ENCODE measurements at places on chromosomes 5 and 9.
A peak's percentile ranks its signal among the peaks of the same experiment; 100 is the strongest.

DNA sequence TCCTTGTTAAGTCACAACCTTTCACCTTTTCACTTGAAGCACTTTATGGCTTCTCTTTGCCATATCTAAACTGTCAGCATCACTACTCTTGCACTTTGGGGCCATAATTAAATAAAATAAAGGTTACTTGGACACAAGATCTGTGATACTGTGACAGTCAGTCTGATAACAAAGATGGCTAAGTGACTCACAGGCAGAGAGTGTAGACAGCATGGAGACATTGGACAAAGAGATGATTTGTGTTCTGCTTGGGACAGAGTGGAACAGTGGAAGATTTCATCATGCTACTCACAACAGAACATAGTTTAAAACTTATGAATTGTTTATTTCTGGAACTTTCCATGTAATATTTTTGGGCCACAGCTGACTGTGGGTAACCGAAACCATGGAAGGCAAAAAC is 81.7 kb upstream of the SMC5 start:
- no peak for DNase-seq

GRCh38 chr5:107324809-107325208 is 345.9 kb downstream of the EFNA5 start:
- DNase-seq = no peak

DNA sequence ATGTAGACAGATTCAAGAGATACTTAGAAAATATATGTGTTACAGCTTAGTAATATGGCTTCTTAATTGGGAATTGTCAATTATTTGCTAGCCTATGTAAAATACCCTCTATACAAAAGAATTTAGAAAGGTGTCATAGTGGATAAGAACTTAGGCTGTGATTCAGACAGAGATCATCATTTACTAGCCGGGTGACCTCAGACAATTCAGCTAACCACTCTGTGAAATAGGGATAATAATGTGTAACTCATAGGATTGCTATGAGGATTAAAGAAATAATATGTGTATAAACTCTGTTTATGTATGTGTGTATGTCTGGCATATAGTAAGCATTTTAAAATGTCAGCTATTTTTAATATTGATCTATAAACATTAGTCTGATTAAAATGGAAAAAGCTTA is 5.9 kb upstream of the LARS1 start:
- DNase-seq = no peak

DNA sequence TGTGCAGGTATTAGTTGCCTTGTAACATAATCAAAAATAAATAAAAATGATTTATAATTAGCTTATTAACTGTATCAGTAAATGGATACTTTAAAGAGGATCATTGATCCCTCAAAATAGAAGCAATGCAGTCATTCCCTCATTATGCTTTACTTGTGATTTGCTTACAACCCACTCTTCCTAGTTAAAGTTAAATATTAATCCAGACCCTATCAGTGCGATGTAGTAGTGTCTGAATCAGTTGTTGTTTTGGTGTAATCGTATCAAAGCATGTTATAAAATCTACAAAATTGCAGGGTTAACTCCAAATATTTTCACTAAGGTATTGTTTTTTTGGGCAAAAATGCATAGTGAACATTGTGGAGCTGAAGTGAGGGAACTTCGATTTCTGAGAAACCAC is 17.6 kb downstream of the TENT4A start:
- DNase-seq = no peak

- DNase-seq = peak; percentile 79
Measured at GRCh38 chr5:76818844-76819831, at the start of gene F2RL1. F2RL1 (plus strand) TSS chr5:76819030; CDS start chr5:76819183, 153 bp downstream.

DNA sequence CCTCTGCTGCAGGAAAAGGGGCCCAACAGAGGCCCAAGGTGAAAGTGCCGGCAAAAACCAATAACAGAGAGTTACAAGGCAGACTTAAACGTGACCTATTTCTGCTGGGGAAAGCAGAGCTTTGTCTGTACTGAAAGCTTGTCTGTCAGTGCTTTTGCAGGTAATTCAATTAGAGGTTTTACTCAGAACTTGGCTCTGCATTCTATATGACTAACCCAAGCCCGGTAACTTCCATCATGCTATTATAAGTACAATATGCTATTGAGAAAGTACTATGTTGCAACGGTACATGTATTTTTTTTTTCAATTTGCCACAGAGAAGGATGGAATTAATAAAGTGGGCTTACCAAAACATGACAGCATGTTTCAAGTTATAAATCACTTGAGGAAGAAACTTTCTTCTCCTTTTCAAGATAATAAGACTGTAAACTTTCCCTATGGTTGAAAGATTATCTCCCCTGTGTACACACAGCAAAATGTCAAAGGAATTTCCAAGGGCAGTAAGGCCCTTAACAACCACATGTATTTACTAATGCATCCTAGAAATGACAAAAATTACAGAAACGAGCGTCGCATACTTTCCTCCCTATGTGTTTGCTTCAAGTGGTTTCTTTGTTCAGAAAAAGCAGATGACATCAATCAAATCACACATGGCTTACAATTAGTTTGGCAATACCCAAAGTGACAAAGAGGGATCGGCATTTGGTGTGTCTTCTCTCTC is 282.4 kb downstream of the EFNA5 start:
- peak; percentile 80 for DNase-seq

- no peak for DNase-seq
Measured at GRCh38 chr5:76542887-76543690, 80.1 kb downstream of the F2RL2 start.

DNA sequence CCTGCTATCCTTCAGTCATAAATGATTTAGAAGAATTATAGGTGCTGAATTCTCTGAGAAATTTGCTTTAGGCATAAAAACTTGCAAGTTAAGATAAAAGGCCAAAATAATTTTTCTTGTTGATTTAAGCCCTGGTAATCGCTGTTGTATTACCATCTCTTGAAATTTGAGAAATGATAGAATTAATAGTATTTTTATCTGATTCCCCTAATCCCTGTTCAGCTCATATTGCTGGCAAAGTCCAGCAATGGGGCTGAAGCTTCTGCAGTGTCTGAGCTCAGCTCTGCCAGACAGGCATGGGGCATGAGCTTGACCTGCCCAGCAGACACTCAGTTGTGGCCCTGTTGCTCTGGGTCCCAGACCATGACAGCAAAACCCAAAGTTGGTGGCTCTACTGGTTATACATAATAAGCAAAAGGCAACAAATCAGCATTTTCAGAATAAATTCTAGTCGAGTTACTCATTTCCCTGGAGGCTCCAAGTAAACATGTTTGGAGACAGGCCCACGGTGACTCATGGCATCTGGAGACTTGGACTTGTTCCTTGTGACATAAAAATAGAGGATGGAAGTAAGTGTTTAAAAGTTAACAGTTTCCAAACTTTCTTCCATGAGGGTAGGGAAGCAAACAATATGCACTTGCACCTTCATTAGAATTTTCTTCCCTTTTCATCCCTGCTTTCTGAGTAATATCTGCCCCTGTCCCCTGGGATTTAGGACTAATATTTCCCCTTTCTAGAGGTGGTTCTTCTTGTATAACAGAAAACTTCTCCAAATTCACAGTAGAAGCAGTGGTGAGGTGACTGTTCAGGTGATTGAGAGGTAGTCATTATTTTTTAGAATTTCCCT is 60.2 kb upstream of the SLC2A8 start:
- peak; percentile 53 for DNase-seq

- no peak for DNase-seq
Measured at GRCh38 chr9:134548185-134548584, 93.4 kb upstream of the COL5A1 start.

GRCh38 chr9:105503881-105504280 is 54.0 kb upstream of the FKTN start:
- no peak for DNase-seq

- no peak for DNase-seq
Measured at GRCh38 chr5:153797484-153797883, 241.2 kb downstream of the FAM114A2 start.

- DNase-seq = no peak
Measured at GRCh38 chr5:81779125-81779915, 28.4 kb upstream of the SSBP2 start.

GRCh38 chr5:119289438-119290044 is 66.3 kb upstream of the TNFAIP8 start:
- DNase-seq = peak; percentile 12

DNA sequence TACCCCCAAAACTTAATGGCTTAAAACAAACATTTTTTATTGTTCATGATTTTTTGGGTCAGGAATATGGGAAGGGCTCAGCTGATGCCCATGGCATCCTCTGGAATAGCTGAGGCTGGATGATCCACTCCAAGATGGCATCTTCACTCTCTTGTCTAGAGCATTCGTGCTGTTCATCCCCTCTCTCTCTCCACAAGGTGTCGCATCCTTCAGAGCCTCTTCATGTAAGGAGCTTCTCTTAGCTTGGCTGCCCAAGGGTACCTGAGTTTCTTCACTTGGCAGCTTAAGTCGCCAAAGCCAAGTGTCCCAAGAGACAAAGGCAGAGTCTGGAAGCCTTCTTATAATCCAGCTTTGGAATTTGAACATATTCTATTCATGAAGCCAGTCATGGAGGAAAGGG is 294.7 kb downstream of the CHSY3 start:
- no peak for DNase-seq

- peak; percentile 88 for DNase-seq
Measured at GRCh38 chr9:121286973-121287741, 19.2 kb downstream of the GSN start.

DNA sequence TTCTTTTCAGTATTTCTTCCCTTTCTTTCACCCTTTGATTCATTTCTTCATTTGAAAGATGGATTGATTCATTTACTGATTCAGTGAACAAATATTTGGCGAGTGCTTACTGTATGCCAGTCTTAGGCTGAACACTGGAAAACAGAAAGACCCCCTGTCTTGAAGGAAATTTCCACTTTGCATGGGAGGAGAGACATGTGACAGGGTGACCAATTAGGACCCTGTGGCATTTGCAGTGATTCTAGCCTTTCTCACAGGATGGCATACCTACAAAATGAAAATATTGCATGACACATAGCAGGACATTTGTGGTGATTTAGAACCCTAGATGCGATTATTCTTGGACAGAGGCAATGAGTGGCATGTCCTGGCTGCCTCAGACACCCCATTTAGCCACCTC is 407.2 kb upstream of the SGCD start:
- no peak for DNase-seq

DNA sequence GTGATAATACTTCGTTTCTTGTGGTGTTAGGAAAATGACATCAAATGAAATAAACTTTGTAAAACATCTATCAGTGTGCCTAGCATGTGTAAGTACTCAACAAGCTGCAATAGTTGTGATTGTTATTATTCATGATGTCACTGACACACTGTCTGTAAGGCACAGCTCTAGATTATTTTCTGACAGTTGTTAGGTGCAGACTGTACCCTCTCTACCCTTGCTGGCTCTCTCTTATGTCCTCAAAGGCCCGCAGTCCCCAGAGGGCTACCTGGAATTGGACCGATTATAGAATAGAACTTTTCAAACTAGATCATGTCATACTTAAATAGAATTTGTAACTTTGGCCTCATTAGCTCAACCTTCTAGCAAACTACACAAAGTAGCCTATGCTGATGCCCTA is 65.9 kb upstream of the VCAN start:
- peak; percentile 5 for DNase-seq

DNA sequence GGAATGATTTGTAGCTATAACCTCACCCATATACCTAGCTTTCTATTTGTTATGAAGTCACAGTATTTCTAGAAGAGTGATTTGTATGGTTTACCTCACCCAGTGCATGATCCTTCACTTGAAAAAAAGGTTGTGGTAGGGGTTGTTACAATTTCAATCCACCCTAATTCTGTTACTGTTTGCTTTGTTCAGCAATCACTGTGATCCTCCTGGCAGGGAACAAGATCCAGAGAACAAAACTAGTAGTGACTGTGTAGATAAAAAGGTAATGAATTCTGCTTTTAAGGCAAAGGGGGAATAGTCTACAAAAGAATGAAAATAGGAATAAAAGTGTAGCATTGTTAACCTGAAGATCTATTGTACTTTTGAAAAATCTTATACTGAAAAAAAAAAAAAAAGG is 191.3 kb upstream of the SH3GL2 start:
- DNase-seq = no peak

DNA sequence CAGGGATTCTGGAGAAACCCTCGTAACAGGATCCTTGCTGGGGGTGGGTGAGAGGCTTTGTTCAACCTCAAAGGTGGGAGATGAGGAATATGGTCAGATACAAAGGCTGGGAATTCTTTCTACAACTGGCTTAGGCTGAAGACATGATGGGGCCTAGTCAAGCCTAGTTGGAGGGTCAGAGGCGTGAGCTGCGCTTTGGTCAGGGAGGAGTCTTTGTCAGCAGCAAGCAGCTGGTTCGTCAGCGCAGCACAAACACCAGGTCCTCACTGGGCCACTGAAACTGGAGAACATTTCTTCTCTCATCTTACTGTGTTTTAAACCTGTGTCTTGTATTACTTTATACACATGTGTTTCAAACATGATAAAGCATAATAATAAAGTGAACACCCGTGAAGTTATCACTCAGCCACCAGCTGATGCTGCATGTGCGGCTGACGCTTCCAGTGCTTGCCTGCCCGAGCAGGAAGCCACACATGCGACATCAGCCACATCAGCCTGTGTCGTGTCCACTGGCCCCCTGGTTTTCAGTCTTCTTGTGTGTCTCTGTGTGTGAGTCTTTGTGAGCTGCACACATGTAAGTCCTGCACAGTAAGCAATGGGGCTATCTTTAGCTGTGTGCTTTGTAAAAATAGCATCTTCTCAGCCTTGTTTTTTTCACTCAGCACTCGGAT is 81.5 kb downstream of the WNK2 start:
- DNase-seq = no peak

DNA sequence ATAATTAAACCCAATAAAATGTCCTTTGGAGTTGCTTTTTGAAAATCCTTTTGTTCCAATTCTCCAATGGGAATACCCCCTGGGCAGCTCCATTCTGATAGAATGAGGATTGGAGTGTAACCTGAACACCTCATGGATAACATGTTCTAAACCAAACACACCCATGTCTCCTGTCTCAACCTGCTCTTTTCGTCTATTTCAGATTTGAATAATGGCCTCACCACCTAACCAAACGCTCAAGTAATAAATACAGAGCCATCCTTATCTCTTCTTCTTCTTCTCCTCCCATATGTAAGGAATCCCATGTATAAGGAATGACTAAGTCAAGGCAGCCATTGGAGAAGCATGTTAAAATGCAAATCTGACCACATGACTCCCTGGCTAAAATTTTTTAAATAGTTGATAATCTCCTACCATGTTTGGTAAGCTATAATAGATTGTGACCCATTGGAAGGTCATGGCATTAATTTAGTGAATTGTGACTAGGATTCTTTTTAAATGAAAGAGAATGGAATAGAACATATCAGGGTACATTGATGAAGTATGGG is 26.0 kb downstream of the ELL2 start:
- DNase-seq = no peak

- no peak for DNase-seq
Measured at GRCh38 chr5:136109453-136110135, 23.1 kb upstream of the SMAD5 start.

DNA sequence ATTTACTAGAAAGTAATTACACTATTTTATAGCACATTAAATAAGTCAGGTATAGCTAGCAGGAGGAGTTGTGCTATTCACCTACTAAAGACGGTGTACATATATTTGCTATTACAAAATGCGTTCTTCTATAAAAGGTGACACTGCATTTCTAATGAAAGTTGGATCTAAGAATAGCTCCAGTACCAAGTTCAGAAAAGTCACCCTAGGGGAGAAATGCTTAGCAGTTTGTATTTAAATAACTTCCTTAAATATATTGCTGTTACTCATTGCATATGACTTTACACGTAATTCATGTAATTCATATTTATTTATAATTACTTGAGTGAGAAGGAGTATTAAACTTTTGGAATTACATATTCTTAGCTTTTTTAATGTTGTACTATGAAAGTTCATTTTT is 7.0 kb upstream of the SUB1 start:
- no peak for DNase-seq

Data from eye (tissue), 1 donor.